NCI-H1417 (cell line): ENCODE measurements at places on chromosomes 6 and 20.

GRCh38 chr6:107344981-107345380, 114.4 kb downstream of the PDSS2 start:
- no peak for DNase-seq

DNA sequence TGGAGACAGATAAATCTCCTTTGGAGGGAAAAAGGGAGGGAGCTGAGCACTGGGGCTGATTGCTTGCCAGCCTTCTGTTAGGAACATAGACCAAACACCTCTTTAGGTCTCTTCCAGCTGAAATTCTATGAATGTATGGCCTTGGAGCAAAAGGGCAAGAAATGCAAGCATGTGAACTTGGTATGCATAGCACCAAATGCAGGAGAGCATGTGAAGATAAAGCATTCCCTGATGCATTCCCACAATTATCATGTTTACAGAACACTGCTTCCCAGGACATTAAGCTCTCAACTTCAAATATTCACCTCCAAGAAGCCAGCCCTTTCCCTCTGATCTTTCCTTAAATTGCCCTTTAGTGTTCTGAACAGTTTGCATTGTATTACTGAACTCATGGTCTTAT, 15.6 kb downstream of the RIPOR2 start:
- DNase-seq, result no peak

DNA sequence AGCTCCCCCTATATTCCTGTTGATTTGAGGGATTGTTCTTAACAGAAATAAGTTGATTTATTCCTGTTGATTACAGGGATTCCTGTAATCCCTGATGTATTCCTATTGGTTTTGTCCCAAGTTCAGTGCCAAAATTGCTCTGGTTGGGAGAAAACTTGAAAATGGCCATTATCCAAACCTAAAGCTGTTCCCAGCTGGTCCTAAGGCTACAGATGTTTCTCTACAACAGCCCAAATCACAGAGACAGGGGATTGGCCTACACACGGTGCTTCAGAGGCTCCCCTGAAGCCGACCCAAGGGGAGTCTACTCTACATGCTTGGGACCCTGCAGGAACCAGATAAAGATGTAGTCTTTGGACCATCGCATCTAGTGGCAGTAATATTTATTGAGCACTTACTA, 99.0 kb upstream of the AKAP12 start:
- DNase-seq, result no peak

DNA sequence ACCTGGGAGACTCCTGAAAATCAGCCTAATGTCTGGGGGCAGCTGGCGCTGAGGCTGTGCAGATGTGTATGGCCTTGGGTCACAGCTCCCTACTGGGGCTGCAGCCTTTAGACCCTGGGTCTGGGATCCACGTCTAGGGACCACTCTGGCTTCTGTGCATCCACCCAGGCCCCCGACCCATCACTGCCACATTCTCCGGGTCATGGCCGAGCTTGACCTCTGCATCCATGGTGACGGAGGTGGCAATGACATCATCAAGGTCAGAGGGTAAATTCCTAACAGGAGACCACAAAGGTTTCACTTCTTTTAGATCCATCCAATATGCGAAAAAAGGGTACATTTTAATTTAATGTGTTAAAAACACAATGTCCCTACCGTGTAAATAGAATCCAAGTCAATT, 14.5 kb upstream of the PCMTD2 start:
- DNase-seq, result no peak

DNA sequence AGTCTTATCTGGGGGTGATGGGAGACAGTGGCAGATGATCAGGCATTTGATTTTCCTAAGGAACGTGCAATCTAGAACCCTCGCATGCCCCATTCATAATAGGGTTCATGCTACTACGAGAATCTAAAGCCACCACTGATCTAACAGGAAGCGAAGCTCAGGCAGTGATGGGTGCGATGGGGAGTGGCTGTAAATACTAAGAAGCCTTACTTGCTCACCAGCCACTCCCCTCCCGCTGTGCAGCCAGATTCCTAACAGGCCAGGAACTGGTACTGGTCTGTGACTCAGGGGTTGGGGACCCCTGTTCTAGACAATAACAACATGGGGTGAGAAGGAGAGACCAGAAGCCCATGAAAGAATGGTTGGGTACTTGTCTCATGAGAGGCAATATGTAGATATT, 4.5 kb downstream of the TREML4 start:
- DNase-seq, result no peak

DNA sequence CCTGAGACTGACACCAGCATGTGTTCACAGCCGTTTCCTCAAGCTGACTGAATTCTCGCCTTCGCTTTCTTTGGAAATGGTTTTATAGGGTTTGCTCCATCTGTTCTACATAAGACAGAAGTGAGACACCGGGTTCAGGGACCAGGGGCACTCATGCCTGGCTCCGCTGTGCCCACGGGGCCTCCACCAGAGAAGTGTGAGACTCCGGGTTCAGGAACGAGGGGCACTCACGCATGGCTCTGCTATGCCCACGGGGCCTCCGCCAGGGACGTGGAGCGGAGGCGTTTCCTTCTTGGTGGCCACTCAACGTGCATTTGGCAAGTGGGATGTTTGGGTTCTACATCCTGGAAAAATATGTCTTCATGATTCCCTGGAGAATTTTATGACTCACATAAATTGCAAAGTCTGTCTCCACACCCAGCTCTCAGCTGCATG, 106.6 kb downstream of the RNASET2 start:
- no peak for DNase-seq

- no peak for DNase-seq
Observed at GRCh38 chr6:160519603-160520042, 144.5 kb downstream of the LPA start.

DNA sequence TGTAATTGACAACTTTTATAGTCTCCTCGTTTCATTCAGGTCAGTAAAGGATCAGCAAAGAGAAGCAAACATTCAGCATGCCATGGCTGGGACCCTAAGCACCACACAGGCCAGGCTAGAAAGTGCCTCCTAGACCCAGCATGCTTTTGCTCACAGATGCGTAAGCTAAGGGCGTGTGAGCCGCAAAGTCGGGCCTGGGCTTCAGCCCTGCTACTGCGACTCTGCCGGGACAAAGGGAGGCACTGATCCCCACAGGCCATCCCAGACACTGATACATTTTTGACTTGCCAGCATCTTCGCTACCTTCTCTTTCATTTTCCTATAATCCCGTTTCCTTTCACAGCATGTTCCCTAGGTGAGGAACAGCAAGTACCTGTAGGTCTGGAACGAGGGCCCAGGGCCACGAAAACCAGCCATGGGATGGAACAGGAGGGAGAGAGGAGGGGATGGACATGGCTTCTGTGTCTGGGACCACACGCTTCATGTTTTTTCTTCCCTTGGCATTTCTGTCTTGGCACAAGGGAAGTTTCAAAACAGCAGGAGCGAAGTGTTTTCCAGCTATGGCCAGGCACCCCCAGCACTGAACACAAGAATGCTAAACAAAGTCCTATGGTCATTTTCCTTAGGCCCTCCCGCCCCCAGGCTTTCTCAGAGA, 42.6 kb downstream of the IRF4 start:
- no peak for DNase-seq

GRCh38 chr6:158565122-158565429, 5.2 kb downstream of the TMEM181 start:
- DNase-seq, result no peak

DNA sequence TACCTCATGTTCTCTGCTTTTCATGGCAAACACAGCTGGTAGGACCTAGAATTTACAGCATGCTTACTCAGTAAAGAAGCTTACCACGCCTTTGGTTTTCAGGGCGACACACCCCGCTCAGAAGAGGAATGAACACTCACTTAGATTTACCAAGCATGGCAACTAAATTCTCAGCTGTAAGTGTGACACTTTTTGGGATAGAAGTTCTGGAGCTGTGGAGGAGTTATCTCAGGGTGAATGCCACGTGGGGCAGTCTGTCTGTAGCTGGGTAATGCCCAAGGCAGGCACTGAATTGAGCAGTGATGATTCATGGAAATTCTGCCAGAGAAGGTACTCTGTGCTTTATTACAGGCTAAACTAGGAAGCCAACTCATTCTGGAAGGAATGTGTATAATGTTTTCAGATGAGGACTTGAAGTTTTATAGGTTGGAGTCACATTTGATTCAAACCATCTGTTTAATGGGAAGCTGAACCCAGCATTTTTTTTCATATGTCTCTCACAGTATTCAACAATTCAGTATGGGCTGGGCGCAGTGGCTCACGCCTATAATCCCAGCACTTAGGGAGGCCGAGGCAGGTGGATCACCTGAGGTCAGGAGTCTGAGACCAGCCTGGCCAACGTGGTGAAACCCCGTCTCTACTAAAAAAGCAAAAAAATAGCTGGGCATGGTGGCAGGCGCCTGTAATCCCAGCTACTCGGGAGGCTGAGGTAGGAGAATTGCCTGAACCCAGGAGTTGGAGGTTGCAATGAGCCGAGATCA, 3.5 kb upstream of the PRIM2 start:
- peak; percentile 13 for DNase-seq

- DNase-seq, result no peak
Observed at GRCh38 chr6:53768636-53769035, 26.2 kb upstream of the LRRC1 start.

DNA sequence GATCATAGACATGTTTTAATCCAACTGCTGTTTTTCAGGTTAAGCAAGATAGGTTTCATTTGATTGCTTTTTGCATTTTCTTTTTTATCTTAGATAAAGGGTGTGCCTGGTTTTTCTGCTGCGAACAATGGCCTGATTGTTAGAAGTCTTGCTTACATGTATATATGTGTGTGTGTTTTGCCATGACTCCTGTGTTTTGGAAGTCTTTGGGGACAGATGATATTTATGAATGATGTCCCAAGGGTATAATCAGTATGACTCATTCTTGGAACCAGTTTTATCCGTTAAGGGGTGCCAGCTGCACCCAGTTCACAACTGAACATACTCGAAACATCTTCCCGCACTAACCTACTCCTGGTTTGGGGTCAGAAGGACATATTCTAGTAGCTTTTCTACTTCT, 230.1 kb upstream of the SUPT3H start:
- DNase-seq, result no peak

DNA sequence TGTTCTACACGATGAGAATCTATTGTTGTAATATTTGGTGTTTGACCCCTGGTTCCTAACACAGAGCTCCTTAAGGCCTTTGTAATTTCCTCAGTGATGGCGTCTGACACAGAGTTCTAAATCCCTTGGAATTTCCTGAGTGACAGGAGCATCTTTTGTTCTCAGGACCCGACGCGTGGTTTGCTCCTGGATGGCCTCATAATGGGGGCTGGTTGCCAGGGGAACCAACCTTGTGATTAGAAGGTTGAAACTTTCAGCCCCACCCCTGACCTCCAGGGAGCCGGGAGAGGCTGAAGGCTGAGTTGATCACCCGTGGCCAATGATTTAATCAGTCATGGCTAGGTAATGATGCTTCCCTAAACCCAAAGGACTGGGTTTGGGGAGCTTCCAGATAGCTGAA, 20.5 kb upstream of the ZNF133 start:
- DNase-seq, result no peak

GRCh38 chr6:122222761-122223160, 176.7 kb upstream of the HSF2 start:
- no peak for DNase-seq

DNA sequence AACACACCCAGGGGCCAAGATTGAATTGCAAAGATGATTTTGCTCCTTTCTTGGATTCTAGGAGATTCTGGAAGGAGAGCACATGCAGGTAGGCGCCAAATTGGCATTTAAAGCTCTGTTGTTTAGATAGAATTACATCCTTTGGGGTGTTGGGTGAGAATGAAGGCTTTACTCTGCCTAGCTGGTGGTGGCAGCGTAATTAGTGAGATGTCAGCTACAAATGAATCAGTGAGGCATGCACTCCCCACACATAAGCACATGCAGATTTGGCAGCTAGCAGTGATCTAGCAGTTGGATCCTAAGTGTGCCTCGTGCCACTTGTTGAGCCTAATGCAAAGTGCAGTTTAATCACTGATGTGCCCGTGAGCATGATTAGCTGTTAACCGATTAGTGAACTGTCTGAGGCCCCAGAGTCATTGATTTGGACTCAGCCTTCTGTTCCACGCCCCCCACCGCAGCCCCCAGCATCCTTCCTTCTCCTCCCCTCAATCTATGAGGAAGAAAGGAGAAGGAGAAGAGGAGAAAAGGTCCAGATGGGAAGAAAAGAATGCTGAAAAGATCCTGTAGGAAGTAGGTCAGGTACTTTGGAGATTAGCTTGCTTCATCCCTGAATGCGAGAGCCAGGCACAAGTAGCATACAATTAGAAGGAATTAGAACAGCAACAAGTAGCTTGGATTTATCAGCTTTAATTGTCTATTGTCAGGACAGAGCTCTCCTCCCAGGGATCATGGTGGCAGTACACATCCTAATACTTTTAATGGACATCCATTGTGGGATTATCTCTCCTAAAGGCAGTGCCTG, 6.0 kb upstream of the PRDM1 start:
- DNase-seq, result peak; percentile 54

GRCh38 chr20:23371496-23371895, 9.5 kb downstream of the GZF1 start:
- no peak for DNase-seq

GRCh38 chr20:8205996-8206395, 73.9 kb downstream of the PLCB1 start:
- DNase-seq, result no peak

- no peak for DNase-seq
Observed at GRCh38 chr20:3414122-3414521, 6.7 kb upstream of the DNAAF9 start.

DNA sequence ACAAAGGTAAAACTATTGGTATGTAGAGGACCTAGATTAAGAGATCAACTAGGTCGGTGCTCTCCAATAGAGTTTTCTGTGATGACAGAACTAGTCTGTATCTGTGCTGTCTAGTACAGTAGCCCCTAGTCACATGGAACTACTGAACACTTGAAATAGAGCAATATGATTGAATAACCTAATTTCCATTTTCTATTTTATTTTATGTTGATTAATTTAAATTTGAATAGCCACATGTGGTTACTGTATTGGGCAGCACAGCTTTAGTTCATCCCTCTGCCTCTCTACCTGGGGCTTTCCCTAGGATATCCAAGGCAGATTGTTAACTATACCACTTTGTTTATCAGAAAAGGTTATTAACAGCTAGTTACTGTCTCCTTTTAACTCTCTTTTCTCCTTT, 27.0 kb downstream of the FILIP1 start:
- DNase-seq, result no peak

DNA sequence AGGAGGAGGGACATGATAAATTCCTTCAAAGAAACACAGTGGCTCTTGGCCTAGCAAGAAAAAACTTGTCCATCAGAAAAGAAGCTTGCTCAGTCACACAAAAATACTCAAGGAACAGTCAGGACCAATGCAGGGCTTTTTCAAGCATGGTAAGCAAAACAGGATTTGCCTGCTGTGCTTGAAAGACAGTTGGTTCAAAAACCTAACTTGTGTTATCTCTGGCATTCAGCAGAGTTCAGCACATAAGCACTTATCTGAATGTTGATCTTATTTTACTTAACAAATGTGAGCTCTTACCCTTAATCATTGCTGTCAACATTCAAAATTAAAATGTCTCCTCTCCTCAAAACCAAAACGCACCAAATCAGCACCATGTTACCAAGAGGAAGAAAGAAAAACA, 38.3 kb downstream of the ATG5 start:
- no peak for DNase-seq

DNA sequence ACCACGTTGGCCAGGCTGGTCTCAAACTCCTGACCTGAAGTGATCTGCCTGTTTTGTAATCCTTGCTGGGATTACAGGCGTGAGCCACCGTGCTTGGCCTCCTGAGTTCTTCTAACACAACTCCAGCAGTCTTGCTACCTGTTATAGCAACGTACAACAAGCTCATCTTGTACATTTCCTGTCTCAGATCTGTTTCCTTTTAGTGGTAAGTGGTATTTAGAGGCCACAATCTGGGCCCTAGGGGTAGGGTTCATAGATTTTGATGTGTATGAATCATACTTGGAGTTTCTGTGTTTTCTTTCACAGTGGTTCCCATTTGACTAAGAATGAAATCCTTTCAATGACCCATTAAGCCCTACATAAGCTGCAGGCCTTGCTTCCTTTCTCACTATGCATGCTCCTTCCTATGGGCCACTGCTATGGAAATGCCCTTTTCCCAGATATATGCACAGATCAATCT, 27.1 kb upstream of the SYNCRIP start:
- DNase-seq, result no peak
